ENCODE measurements at places on chromosomes 3 and 15.

DNA sequence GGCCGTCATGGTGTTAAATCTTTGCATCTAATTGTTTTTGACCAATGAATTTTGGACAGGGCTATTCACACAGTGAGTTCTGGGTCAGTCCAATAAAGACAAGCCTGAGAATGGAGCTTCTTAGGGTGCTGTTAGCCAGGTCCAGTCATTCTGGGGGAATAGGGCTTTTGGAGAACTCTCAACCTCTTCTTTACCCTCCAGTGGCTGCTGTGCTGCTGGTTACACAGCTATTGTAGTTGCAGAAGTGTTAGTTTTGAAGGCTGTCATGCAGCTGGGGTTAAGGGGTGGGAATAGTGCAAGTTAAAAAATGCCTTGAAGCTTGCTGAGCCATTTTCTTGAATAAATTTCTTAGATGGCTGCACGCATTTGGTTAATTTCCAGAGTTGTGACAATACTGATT lies 89.9 kb downstream of the CHD2 start:
- DNase-seq: no peak

DNA sequence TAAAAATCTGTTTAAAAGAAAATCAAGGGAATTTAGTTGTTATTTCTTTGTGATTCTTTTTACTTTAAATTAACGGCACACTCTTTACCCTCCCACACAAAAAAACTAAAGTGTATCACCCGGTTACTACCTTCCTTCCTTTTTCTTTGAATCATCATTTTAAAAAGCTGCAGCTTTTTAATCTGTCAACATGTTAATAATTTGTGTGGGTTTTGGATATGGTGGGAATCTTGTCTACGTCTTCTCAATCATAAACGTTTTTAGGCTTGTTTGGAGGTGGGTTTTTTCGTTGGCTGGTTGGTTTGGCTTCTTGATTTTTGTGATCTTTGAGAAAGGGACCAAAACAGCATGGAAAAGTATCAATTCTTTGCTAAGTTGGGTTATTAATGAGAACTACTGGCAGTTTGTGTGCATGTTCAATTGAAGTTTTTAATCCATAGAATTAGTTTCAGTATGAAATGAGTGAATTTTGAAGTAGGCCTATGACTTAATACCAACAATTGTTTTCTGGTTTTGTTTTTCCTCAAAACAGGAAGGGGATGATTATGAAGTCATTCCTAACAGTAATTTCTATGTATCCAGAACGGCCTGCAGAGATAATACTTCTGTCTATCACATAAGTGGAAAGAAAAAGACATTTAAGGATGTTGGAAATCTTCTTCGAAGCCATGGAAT lies 4.5 kb downstream of the SMC4 start:
- no peak for DNase-seq

DNA sequence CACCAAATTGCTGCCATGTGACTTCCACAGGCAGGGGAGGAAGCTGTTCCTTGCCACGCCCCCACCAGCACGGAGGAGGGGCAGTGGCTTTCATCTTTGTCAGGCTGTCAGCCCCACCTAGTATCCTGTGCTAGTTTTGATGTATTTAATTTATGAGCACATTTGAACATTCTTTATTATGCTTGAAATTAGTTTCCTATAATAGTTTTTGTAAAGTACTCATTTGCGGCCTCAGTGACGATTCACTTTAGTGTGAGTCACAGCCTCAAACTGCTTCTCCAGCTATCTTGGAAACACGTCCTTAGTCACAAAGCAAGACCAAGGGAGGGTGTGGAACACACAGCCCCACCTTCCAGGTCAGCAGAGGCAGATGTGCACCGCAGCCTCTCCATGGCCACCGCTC lies 239.9 kb upstream of the ATP10A start:
- no peak for DNase-seq

DNA sequence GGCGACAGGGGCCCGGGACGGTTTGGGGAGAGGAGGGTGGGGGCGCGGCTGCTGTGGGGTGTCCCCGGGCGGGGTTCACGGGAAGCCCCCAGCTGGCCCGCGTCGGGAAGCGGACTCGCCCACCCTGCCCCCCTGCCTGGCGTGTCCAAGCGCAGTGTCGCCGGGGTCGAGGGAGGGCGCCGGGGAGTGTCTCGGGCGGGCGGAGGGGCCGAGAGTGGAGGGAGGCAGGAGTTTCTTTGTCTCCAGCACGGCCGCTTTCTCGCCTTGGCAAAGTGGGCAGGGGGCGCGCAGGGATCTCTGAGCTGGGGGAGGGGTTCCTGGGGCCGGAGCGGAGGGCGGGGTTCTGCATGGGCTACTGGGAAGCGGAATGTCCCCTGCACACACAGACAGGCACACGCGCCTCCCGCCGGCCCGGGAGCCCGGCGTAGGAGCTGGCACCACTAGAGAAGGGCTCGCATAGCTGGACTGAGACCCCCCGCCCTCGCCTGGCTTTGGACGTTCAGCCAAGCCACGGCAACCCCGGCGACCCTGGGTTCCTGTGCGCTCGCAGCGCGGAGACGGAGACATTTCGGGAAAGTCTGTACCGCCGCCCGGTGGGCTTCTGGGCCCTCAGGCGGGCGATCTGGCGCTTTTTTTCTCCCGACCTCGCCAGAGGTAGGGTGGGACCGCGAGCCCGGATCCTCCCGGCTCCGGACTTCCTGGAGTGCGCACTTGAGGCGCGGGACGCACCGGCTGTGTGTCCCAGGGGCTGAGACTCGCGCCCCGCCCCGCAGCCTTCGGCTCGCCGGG lies 822 bp downstream of the ST8SIA2 start:
- DNase-seq: no peak

- DNase-seq: no peak
Observed at GRCh38 chr15:35281515-35281914, 196.4 kb upstream of the NANOGP8 start.

DNA sequence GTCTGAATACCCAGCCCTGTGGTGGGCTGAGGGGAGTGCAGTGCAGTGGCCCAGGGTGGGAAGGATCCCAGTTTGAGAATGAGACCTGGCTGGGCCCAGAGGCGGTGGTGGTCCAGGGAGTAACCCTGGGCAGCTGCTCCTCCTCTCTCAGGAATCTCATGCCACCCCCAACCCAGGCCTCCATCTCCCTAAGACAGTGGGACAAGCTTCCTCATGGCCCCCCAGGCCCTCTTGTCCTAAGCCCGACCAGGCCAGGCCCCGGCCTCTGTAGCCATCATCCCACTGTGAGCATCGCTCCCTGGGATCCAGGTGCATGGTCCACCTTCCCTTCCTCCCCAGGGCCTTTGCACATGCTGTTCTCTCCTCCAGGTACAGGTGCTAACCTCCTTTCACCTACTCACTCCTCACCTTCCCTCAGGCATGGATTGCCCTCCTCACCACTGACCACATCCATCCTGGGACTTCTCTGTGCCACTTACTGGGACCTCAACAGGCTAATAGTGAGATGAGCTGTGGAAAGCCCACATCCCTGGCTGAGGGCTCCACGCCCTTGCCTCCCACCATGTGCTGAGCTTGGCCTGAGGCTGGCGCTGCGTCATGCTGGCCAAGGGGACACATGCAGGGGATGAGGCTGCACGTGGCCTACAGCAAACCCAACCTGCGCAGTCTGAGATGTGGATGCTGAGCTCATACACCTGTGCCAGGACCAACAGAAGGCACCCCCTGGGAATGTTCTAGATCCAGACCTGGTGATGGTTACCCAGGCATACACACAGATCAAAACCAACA lies 9.9 kb downstream of the CHDH start:
- DNase-seq: no peak

DNA sequence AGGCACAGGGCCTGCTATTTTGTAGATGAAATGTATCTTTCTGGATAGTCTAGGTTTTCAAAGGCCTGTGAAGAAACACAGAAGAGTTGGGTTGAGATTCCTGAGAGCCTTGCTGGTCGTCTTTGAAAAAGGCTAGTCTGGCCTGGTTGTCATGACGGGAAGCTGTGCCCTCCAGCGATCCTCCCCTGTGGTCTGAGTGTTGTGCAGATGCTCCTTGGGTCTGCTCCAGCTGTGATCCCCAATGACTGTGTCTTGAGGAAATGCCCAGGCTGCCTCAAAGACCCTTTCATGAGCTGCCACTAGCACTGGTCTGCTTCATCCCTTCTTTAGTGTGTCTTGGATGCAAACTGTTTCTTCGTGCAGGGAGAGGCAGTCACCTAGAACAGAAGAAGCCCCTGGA lies 111.0 kb upstream of the SYNPR start:
- DNase-seq: no peak

GRCh38 chr3:79380581-79380980 lies 387.2 kb downstream of the ROBO1 start:
- DNase-seq: no peak

- DNase-seq: no peak
Observed at GRCh38 chr15:68681836-68682235, 103.0 kb downstream of the CORO2B start.

DNA sequence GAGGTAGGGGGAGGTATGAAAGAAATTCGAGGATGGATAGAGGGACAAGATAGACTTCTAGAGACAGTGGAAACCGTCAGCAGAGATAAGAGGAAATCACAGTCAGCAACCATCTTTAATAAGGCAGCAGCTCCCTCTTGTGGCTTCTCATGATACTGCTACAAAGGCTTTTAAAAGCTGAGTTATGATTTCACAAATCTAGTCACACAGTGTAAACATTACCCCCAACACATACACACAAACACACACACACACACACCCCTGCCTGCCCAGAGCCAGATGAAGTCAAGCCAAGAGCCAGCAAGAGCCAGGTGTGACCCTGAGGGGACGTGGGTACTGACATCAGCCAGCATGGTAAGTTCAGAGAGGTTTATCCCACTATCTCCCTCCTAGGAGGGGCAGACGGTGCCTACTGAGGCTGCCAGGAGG lies 18.9 kb upstream of the TGM5 start:
- peak; percentile 27 for DNase-seq

GRCh38 chr15:90711842-90712241 lies 5.3 kb upstream of the BLM start:
- DNase-seq: no peak

DNA sequence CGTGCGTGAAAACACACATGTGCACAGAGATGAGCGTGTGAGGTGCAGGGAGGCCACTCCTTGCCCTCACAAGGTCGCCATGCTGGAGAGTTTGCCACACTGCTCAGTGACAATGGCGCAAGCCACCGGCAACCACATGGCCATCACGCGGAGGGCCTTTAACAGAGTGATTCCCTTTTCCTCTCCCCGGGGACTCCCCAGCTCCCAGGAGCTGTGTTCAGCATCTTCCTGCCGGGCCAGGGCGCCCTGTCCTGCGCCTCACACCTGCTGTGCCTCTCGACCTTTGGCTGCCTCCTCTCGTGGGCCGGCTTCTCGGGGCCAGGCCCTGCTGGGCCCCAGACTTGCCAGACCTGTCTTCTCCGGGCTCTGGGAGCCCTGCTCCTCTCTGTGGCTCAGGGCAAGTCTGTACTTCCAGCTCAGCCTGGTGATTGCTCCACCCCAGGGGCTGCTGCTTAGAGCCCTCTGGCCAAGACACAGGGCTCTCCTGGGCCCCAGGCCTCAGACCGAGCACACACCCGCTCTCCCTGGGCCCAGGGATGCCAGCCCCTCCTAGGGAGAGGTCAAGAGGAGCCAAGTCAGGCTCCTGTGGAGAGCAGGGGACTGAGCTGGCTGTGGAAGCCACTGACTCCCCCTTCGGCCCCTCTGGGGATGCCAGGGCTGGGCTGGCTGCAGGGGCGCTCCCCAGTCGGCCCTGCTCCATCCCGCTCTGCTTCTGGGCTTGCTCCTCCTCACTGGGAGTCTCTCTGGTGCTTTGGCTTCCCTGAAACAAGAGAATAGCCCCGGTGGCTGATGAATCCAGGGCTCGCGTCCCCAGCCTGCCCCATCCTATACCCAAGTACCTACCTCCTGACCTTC lies 5.6 kb downstream of the CCDC9B start:
- no peak for DNase-seq

GRCh38 chr3:58898513-58898912 lies 151.3 kb downstream of the CFAP20DC start:
- DNase-seq: no peak

- no peak for DNase-seq
Observed at GRCh38 chr3:171972871-171973348, 66.5 kb upstream of the FNDC3B start.

GRCh38 chr15:99409097-99409473 lies 156.7 kb upstream of the MEF2A start:
- DNase-seq: no peak

DNA sequence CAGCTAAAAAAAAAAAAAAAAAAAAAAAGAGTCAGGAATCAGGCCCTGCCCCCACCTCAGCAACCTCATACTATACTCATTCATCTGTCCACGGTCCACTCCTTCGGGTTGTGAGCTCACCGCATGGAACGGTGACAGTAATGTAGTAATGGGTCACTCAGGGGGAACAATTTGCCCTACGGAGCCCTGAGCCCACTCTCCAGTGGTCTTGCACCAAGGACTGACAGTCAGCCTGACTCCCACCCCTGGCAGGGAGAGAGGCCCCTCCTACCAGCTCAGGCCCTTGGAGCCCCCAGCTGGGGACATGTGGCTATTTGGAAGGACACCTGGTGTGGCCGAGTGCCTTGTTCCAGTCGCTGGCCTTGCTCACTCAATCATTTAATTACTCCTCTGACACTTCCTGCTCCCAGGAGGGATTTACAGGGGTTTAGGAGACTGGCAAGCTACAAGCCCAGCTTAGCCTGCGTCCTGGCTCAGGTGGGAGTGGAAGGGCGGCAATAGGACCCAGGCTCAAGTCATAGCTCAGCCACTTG lies 19.9 kb upstream of the CACNA2D2 start:
- no peak for DNase-seq

GRCh38 chr3:190533511-190534281 lies 19.8 kb downstream of the IL1RAP start:
- no peak for DNase-seq

DNA sequence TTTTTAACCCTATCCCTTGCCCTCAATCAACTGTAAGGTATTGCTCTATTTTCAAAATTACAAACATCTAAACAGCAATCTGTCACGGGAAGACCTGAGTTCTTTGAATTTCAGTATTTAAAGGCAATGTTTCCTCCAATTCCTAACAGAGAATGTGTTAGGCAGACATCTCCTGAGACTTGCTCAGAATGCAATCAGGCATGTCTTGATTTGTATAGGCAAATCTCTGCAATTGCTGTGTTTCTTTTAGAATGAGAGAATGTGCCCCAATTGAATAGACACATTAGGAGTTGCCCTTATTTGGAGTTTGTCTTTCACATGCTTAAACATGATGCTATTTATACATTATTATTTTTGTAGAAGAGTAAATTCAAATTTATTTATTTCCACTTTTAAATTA lies 205.6 kb downstream of the CADM2 start:
- no peak for DNase-seq

DNA sequence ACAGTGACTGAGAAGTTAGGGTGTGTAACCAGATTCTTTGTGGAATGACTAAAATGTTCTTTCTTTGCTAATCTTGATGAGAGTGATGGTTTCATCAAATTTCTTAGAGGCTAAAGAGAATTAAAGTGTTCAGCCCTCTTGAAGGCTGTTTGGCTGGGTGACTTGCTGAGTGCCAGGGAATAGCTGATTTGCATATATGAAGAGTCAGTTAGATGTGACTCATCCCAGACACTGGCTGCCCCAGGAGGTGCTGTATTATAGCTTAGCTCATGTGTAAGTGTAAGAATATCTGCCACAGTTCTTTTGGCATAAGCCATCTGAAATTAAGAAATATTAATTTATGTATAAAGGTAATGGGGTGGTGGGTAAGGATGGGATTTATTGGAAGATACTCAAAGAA lies 535.1 kb downstream of the NLGN1 start:
- no peak for DNase-seq

Data from activated CD4-positive, CD25-positive, alpha-beta regulatory T cell treated with anti-CD3 and anti-CD28 coated beads, Interleukin-2, amount 50 U/mL, for 16 hours (primary cell).